NCI-H510A (cell line): ENCODE measurements at places on chromosomes 7 and 10.

DNA sequence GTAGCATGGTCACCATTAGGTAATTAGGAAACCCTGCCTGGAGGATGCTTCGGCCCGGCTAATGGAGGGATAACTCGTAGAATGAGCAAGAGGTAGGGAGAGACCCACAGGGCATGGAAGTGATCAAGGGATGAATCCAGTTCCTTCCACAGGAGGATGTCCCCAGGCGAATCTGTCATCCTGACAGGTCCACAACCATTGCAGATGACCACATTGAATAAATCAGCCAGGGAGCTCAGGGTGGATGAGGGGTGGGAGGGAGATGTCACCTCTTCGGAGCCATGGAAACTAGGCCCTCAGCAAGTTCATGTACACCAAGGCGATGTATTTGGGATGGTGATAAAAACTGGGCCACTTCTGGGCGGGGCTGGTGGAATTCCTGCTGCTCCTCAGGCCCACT is 28.5 kb downstream of the SH3PXD2A start:
- DNase-seq = no peak

GRCh38 chr7:153640586-153640985 is 411.6 kb upstream of the DPP6 start:
- no peak for DNase-seq

DNA sequence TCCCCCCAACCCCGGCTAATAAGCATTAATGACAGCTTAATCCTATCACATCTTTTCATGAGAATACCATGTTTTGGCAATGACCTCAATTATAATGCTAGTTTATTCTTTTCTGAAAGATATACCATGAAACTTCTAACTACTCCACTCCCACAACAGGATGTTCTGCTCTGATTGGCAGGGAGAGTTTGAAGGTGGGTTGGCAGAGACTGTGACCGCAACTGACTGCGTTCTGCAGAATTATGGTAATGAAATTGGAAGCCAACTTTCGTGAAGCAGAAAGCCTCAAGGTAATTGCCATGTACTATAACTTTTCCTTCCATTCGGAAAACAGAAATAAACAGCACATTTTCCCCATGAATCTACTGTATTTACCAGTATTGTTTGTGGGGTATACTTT is 288.2 kb upstream of the SEMA3D start:
- no peak for DNase-seq

DNA sequence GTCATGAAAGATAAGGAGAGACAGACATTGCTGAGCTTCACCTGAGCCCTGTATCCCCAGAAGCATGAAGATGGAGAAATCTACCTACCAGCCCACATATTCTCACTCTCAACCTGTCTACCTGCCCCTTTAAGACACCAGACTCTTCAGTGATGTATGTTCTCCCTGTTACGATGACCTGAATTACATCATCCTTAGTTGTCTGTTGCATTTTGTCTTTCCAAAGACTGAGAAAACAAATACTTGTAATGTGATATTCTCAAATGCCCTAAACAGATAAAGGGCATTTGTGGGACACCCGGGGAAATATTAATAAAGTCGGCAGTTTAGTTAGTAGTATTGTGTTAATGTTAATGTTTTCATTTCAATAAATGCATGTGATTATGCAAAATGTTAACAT is 305.8 kb upstream of the IGFBP3 start:
- DNase-seq = no peak

- DNase-seq = no peak
These were observed 4.2 kb downstream of the ITIH5 start for GRCh38 chr10:7662522-7662921.

DNA sequence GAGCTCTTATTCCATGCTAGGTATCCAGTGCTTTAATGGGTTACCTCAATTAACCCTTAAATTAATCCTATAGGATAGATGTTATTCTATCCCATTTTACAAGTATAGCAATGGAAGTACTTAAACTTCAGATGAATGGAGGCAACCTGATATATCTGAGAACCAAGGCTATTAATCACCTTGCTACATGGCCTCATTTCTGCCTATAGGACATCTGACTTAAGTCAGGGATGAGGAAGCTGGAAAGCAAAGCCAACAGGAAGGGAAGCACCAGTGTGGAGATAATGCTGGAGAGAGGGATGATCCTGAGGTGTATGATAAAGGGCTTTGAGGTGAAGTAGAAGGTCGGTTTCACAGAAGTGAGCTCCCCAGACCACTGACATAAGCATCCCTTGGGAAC is 132.3 kb downstream of the CHN2 start:
- DNase-seq = no peak

DNA sequence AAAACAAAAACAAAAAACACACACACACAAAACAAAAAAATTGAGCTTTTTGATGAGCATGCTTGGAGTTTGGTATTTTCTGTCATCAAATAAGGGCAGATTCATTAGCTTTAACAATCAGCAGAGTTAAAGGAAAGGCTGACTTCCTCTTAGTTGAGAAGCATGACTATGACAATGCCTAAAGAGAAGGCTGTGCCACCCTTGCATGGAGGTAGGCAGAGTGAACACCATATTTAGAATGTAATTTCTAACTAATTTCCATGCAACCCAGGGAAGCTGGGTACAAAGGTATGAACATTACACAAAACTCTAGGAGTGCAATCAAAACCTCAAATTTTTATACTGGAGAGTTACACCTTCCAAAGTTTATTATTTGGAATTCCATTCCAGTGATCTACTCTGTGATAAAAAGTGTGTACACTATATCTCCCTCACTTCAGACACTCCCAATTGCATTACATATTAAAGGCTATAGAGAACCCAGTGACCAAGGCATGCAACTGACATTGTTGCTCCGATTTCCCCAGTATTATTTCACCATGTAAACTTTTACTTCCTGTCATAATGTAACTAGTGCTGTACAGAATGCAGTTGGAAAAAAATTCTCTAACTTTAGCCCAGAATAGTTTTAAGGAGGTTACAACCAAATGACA is 9.4 kb upstream of the CYCS start:
- no peak for DNase-seq

DNA sequence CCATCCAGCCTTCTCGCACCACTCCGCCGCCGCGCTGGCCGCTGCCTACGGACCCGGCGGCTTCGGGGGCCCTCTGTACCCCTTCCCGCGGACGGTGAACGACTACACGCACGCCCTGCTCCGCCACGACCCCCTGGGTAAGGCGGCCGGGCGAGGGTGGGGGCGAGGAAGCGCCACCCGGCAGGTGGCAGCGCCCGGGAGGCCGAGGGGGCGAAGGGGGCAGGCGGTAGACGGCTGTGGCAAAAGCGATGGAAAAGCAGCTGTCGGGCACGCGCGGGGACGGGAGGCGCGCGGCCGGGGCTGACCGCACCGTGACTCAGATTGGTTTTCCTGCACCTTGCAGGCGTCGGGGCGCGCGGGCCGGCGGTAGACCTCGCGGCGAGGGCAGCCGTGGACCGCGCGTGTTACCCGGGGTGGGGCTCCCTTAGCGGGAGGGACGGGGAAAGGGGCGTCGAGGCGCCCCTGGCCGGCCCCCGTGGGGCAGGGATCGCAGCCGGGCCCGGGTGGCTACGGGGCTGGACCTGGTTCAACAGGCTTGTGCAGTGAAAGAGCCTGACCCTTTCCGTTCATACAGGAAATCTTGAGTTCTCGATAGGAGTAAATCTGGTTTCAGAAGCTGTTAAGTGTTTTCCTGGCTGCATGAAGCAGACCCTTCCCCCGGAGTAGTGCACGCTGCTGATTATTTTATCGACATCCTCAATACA is 608 bp downstream of the HHEX start:
- peak; percentile 45 for DNase-seq

GRCh38 chr10:85995791-85996190 is 370.8 kb downstream of the GRID1 start:
- DNase-seq = no peak

DNA sequence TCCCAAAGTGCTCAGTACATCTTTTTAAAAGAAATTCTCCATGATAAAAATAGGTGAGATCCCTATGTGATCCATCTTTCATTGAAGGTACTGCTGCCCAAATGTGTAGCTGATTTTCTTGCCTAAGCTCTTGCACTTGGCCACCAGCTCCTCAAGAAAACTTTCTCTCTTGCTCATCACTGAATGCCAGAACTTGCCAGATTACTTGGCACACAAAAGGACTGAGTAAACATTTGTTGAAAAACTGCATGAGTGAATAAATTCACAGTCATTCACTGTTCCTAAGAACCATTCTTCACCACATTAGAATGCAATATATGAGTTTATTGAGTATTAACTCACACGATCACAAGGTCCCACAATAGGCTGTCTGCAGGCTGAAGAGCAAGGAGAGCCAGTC is 99.9 kb downstream of the TRIL start:
- DNase-seq = no peak

DNA sequence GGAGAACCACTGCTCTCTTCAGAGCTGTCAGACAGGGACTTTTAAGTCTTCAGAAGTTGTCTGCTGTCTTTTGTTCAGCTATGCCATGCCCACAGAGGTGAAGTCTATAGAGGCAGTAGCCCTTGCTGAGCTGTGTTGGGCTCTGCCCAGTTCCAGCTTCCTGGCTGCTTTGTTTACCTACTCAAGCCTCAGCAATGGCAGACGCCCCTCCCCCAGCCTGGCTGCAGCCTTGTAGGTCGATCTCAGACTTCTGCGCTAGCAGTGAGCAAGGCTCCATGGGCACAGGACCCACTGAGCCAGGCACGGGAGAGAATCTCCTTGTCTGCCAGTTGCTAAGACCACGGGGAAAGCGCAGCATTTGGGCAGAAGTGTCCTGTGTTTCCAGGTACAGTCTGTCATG is 12.1 kb upstream of the CPA2 start:
- DNase-seq = no peak

DNA sequence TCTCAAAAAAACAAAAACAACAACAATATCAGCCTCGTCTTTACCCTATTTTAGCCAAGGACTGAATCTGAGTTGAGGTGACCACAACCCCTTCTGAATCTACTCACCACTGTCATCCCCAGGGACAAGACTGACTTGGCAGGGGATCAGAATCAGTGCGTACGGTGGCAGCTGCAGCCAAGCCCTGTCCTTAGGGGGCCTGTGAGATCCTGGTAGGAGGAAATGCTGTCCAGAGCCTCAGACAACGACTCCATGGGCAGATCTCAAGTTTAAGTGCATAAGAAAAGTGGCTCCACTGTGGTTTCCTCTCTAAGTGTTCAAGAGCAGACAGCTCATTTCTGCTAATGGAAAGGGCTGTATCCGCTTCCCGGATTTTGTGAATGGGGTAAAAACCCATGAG is 22.4 kb upstream of the CYTH3 start:
- DNase-seq = no peak

DNA sequence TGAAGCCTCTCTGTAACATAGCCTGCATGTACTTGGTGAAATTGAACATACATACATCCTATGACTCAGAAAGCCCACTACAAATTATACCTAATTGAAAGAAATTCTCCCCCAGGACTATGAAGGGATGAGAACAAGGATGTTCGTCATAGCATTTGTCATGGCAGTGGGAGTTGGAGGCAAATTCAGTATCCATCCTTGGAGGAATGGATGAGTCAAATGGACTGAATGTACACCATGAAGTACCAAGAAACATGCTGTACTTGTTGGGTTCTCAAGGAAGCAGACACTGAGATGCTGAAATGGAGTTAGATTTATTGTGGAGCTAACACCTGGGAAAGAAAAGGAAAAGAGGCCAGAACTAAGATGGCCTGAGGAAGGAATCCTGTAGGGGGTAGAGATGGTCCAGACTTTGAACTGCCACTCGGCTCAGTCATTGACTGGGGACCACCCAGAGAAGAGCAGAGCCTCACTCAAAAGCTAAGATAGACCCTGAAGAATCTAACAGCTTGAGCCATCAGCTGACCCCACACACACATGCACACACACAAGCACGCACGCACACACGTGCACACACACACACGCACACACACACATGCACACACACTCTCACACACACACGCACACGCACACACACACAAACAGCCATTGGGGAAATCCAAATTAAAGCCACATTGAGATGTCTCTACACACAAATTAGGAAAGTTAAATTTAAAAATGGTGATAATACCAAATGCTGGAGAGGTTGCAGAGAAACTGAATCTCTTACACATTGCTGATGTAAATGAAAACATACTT is 22.3 kb downstream of the AOC1 start:
- no peak for DNase-seq

DNA sequence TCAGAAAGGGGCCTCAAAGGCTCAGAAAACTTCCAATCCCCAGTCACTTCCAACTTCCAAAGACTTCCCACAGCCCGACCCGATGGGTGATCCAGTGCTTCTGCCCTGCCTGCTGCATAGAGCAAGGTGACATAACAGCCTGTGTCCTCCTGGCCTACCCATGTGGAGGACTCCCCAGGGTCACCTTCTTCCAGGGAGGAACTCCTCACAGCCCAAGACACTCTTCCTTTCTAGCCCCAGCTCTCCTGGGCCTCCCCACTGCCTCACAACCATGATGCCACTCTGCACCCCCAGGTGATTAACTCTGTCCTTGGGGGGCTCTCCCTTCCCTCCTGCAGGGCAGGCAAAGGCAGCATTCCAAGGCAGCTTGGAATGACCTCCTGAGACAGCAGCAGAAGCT is 158.4 kb upstream of the PDE1C start:
- DNase-seq = no peak

- no peak for DNase-seq
These were observed 780 bp downstream of the ALDH18A1 start for GRCh38 chr10:95655571-95656290.

DNA sequence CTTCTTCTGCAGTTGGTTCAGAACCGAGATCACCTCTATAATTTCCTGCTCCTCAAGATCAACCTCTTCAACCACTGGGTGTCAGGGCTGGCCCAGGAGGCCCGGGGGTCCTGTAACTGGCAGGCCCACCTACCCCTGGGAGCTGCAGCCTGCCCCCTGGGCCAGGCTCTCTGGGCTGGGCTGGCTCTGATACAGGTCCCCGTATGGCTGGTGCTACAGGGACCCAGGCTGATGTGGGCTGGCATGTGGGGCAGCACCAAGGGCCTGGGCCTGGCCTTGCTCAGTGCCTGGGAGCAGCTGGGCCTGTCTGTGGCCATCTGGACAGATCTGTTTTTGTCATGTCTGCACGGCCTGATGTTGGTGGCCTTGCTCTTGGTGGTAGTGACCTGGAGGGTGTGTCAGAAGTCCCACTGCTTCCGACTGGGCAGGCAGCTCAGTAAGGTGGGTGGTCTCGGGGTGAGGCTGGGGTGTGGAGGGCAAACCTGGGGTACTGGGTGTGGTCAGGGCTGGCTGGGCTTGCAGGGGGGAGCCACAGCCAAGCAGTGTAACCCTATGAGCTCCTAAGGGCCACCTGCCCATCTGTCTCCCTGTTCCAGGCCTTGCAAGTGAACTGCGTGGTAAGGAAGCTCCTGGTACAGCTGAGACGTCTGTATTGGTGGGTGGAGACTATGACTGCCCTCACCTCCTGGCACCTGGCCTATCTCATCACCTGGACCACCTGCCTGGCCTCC is 4.2 kb downstream of the TMEM270 start:
- DNase-seq = no peak

GRCh38 chr7:33841705-33842129 is 63.6 kb upstream of the BMPER start:
- peak; percentile 66 for DNase-seq

- DNase-seq = no peak
These were observed 22.9 kb upstream of the NRCAM start for GRCh38 chr7:108479118-108479517.

- peak; percentile 41 for DNase-seq
These were observed 96.9 kb downstream of the SORBS1 start for GRCh38 chr10:95464280-95464679.
